GM23248 (cell line): ENCODE measurements at places on chromosomes 4 and X. TPM values are rescaled to one million over a fixed set of nuclear protein-coding genes. Genes with fewer than 3 reads are reported as not detected.

DNA sequence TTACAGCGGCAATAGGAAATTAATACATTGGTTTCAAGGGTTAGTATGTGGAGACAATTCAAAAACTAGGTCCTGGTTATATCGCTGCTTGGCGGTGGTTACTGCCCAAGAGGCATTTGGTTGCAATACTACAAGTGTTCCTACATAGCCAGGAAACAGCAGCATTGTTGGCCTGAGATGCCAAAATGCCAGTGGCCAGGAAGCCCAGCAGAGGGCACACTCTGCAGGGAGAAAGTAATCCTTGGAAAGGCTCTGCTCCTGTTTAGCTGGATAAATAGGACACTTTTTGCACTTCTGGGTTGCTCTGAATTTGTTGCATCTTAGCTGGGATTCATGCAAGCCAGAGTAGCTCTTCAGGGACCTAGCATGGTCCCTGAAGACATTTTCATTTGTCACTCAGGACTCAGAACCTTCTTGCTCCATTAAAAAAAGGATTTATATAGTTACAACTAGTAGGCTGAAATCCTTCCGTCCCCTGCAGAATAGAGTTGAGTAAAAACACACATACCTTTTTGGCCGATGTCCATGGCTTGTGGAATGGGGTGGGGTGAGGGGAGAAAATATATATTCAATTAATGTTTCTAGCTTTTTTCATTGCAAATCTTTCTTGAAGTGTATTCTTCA lies 8.1 kb upstream of the GPR119 start:
- no peaks in the 10 kb centered on the region for H3K27me3 ChIP-seq
- H3K36me3 ChIP-seq: no peaks in the 10 kb centered on the region
- H3K4me1 ChIP-seq: no peaks in the 10 kb centered on the region
- H3K4me3 ChIP-seq: no peak overlapping the region

- no peak overlapping the region for H3K27ac ChIP-seq
- no peak for DNase-seq
- no peaks in the 10 kb centered on the region for H3K36me3 ChIP-seq
Measured at GRCh38 chr4:98864560-98864959, 64.4 kb downstream of the EIF4E start.

- peak; percentile 22 for DNase-seq
- H3K4me1 ChIP-seq: no peaks in the 10 kb centered on the region
- no peaks in the 10 kb centered on the region for H3K27me3 ChIP-seq
- H3K4me3 ChIP-seq: no peak overlapping the region
- no peaks in the 10 kb centered on the region for H3K36me3 ChIP-seq
Measured at GRCh38 chrX:121146059-121146628, 98.7 kb downstream of the GLUD2 start.

DNA sequence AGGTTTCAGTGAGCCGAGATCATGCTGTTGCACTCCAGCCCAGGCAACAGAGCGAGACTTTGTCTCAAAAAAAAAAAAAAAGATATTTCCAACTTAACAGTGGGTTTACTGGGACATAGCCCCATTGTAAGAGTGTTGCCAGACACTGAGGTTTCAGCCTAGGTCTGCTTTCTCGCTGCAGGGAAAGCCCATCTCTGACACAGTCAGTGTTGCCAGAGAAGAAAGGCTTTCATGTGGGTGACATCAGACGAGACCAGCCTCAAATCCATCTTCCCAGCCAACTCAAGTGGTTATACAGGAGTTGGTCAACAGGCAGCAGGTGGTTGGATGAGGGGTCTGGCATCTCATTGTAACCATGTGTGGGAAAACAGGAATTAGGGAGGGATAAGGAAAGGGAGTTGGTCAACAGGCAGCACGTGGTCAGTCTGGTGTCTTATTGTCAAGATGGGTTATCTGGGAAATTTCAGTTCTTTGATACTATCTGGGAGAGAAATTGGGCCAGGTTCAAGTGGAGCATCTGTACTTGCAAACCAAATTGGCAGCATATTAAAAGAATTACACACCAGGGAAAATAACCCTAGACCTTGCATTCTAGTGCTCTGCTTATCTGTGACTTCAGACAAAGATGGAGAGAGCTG lies 41.1 kb downstream of the NELFA start:
- H3K4me1 ChIP-seq: no peaks in the 10 kb centered on the region
- DNase-seq: no peak
- H3K27ac ChIP-seq: no peak overlapping the region
- H3K27me3 ChIP-seq: no peaks in the 10 kb centered on the region
- H3K4me3 ChIP-seq: no peak overlapping the region
- peaks cover 6% of the 10 kb centered on the region; the same call in 1 of the 2 replicates for H3K36me3 ChIP-seq

DNA sequence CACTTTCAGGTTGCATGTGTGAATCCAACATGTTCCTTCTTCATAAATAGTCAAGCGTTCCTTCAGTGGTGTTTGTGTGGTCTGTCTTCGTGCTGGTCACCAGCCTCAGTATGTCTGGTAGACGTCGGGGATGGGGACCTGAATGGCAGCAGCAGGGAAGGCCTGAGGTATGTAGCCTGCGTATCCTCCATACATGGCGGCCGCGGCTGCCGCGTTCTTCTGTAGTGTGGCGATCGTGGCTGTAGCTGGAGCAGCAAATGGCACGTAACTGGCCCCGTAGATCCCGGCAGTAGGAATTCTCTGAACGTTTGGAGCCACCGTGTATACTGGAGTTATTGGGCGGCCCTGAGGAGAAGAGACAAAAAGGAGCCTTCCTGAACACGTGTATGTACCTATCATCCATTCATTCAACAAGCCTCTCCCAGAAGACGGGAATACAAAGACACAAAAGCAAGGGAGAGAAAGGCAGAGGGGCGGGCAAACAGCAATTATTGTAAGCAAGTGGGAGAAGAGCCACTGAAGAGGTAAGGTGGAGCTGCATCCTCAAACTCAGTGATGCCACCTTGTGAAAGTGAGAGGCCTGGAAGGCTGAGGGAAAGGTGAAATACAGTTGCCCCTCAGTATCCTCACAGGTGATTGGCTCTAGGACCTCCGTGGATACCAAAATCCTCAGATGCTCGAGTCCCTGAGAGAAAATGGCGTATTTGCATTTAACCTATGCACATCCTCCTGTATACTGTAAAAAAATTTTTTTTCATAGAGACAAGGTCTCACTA lies 90.9 kb downstream of the CHRNA9 start:
- H3K36me3 ChIP-seq: no peaks in the 10 kb centered on the region
- no peak overlapping the region for H3K27ac ChIP-seq
- H3K27me3 ChIP-seq: no peaks in the 10 kb centered on the region
- DNase-seq: no peak

The ZRSR2 gene
- 1.4 and 4.1 TPM in 2 replicates for total RNA-seq

The VCX3B gene
- not detected in 2 replicates for total RNA-seq

The C4orf51 gene
- not detected in 2 replicates for total RNA-seq
